ENCODE measurements at places on chromosomes 7 and 10. TPM values are rescaled to one million over a fixed set of nuclear protein-coding genes. Genes with fewer than 3 reads are reported as not detected.

- DNase-seq, result no peak
These were observed 823.0 kb downstream of the REEP3 start for GRCh38 chr10:64344211-64344610.

- DNase-seq, result no peak
These were observed 66.6 kb downstream of the AGMO start for GRCh38 chr7:15495170-15495569.

DNA sequence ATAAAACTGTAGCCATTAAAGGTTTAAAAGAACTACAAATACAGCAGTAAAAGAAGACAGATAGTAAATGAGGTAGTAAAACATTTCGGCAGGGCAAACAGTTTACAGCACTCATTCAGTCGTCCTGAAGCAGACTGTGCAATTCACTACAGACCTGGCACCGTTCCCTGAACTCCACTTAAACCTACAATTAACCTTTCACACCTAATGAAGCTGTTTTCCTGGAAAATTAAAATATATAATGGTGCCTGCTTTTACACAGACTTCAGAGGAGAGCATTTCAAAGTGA is 335.3 kb downstream of the GFRA1 start:
- no peak for DNase-seq

- peak; percentile 52 for DNase-seq
These were observed 517 bp downstream of the ITGB1 start for GRCh38 chr10:32957341-32958084.

DNA sequence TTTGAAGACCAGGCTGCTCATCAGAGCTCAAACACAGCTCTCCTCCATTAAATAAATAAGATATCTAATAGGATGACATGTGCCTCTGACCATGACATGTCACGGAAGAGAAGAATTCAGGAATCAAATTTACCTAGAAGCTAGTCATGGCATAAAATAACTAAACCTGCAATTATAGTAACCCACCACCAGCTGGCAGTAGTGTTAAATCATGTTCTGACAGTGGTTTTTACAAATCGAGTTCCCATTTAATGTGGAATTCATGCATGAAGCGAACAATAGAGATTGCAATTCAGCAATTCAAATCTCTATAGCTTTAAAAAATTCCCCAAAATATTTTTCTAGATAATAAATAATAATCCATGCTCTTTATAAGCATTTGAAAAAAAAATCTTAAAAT is 74.6 kb upstream of the IKZF1 start:
- DNase-seq, result peak; percentile 59

DNA sequence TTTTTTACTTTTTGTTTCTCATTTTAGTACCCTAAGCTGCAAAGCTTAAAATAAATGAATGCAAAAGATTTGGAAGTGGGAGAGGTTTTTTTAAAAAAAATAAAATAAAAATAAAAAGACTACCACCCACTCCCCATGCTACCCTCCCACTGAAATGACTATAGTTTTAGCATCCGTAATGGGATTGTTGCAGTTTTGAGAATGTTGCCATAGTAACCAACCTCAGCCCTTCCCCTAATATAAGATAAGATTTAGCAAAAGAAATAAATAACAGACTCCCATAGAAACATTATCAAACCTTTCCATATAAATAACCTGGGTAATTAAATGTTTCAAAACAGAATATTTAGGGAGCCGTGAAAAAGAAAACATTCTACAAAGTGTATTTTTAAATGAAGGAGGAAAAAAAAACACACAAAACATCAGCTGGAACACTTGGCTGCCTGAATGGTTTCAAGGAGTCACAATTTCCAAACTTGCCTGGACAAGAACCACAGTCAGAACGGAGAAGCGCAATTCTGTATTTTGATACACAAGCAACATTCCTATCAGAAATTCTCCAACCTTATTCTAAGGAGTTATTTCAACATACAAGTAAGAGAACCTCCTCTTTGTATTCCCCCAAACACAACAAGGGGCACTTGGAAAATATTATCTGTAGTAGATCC is 57.4 kb downstream of the DGKI start:
- DNase-seq, result no peak

GRCh38 chr7:129098409-129099084 is 43.6 kb upstream of the TNPO3 start:
- DNase-seq, result peak; percentile 51

DNA sequence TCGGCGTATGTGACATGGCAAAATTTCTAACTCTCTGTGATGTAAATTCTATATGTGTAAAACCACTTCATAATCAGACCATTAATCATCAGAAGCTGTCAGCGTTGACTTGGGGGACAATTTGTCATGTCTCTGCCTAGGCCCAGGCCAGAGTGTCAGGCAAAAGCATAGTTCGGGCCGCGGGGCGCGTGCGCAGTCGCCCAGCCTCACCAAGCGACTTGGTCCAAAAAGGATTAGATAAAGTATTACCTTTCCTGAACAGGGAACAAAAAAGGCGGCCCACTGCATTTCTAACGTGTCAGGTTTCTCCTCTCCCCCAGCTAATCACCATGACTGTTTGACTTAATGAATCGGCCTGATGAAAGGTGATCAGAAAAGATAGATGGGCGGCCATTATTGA is 114.2 kb downstream of the EBF3 start:
- no peak for DNase-seq

- no peak for DNase-seq
These were observed 599.6 kb downstream of the INHBA start for GRCh38 chr7:41103331-41103730.

GRCh38 chr10:67801118-67801517 is 36.9 kb downstream of the DNAJC12 start:
- DNase-seq, result no peak

GRCh38 chr10:121577568-121577967 is 20.7 kb downstream of the FGFR2 start:
- DNase-seq, result no peak

DNA sequence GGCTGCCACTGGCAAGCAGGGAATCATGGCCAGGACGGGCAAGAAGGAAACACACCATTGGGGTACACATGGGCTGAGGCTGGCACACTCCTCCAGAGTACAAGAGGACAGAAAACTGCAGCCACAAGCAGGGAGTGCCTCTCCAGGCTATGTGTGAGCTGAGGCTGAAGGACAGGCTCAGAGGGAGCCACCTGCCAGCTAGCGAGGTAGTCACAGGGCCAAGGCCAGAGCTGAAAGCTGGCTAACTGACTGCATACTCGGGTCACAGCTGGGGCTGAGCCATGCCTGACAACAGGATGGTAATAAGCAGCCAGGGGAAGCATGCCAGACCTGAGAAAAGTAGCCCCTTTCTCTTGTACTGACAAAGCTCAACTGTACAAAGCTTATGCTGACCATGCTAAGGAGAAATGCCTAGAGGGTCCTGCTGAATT is 52.0 kb downstream of the KIF5B start:
- no peak for DNase-seq

GRCh38 chr7:123847868-123848267 is 2.9 kb downstream of the HYAL4 start:
- no peak for DNase-seq

DNA sequence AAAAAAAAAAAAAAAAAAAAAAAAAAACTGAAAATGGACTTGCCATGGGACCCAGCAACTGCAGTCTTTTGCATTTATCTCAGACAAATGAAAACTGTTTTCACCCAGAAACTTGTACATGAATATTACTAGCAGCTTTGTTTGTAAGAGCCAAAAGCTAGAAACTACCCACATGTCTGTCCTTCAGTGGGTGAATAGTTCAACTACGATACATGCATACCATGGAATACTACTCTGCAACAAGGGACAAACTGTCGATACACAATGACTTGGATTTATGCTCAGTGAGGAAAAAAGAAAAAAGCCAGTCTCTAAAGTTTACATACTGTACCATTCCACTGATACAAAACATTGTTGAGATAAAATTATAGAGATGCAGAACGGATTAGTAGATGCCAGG is 195.6 kb downstream of the KIAA1217 start:
- no peak for DNase-seq

DNA sequence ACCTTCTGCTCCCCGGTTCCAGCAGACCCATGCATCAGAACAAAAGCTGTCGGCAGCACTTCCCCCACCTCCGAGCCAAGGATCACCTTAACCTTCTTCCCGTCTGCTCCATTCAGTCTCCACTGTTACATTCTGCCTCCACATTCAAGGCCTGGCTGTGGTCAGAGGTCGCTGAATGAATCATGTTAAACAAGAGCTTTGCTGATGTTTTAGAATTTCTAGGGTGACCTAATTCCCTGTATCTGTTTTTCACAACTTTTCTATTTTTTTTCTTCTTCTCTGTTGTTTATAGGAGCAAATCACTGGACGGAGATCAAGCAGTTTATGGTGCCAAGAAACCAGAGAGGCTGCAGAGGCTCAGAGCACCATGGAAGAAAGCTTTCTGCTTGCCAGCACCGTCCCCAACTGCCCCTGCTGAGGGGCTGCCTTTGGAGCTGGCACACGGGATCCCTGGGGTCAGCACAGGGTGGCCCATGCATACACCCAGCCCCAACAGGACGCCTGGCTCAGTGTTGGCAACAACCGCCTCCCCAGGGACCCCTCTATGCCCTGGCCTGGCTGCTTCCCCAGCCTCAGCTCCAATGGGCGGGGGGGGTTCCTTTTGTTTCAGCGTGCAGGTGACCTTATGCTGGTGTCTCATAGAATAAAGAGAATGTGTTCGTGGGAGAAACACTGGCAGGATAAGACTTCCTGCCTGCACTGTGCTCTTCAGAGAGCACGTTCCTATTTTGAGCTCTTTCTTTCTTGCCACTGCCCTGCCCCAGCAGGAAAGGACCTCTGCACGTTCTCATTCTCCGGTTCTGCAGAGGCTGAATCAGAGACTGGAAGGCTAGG is 182.7 kb upstream of the LYZL2 start:
- no peak for DNase-seq

GRCh38 chr10:133457100-133457841 is 3.5 kb downstream of the SCART1 start:
- DNase-seq, result no peak

DNA sequence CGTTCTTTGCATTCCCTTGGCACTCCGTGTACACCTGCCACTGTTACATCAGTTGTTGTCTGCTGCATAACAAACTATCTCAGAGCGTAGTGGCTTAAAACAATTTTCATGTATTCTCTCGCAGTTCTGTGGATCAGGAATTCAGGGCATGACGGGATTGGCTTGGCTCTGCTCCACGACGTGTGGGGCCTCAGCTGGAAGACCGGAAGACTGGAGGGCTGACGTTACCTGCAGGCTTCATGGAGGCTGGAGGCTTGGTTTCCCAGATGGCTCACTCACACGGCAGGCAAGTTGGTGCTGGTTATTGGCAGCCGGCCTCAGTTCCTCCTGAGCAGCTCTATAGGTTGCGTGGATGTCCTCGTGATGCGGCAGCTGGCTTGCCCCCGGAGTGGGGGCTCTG is 25.5 kb downstream of the NYAP1 start:
- no peak for DNase-seq

- DNase-seq, result no peak
These were observed 212.7 kb upstream of the IGFBP3 start for GRCh38 chr7:46133751-46134150.

- no peak for DNase-seq
These were observed 8.4 kb downstream of the CYCS start for GRCh38 chr7:25116621-25117020.

GRCh38 chr10:90171014-90171722 is 469.8 kb downstream of the KIF20B start:
- no peak for DNase-seq

DNA sequence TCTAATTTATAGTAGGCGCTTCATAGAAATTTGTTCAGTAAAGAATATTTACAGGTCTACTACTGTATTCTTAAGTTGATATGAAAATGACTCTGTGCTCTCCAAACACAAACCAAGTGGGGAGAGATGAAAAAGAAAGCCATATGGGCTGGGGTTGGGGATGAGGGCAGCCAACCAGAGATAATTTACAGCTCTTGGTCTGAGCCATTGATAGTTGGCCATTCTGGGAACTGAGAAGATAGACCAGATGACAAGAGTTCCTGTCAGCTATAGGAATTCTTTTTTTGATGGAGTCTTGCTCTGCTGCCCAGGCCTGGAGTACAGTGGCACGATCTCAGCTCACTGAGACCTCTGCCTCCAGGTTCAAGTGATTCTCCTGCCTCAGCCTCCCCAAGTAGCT is 57.4 kb downstream of the LAMB4 start:
- no peak for DNase-seq

DNA sequence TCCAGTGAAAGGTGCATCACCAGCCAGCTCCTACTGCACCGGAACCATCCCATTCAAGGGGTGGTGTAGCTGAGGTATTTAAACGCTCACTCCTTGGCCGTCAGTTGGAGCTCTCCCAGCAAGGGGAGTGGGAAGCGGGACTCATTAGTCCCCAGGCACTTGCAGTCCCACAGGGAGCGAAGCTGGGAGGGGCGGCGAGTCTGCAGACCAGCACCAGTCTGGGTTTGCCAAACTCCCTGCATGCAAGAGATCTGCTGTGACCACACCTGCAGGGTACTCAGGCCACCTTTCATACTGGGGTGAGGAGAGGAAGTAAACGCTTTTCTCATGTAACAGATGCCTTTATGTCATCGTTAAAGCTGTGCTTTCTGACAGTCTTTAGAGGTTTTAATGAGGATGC is 187.9 kb downstream of the PTPRN2 start:
- DNase-seq, result no peak

- no peak for DNase-seq
These were observed 48.9 kb downstream of the BLNK start for GRCh38 chr10:96222441-96222840.

GRCh38 chr7:38229386-38229785 is 44.0 kb downstream of the TARP start:
- DNase-seq, result no peak

DNA sequence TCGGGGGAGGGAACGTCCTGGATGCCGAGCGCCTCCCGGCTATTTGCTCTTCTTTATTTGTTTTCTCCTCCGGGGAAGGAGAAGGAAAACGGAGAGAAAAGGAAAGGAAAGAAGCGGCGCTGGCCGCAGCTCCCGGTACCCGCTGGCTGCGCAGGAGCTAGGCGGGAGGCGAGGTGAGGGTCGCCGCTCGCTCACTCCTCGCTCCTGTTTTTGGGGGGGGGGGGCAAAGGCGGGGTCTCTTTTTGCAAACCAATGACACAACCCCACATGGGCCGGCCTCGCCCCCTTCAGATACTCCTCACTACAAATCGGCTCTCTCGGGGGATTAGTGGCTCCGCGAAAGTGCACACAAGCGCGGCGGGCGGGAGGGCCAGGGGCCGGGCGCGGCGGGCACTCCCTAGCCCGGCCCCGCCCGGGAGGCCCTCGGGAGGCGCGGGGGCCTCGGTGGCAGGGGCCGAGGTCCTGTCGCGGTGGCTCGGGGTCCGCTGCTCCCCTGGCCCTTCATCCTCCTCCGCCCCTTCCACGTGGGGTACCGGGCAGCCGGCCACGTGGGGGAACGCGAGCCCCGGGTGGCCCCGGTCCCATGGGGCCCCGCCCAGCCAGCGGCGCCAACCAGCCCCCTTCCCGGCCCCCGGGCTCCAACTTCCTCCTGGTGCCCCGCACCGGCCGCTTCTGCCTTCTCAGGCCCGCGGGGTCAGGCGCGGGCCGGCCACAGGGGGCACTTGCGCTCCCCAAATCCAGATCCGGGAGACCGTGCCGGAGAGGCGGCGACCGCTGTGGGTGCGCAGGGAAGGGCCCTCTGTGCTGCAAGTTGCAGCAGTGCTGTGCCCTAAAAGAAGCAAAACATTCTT is 718 bp upstream of the CTBP2 start:
- peak; percentile 79 for DNase-seq

- DNase-seq, result no peak
These were observed 3.1 kb downstream of the SMURF1 start for GRCh38 chr7:99140813-99141212.

The LEP gene
- total RNA-seq, result not detected

The TMUB1 gene
- 258 TPM for total RNA-seq

The PLXNA4 gene
- not detected for total RNA-seq

The CHN2 gene
- total RNA-seq, result 4.3 TPM

The GLI3 gene
- total RNA-seq, result not detected

The SP8 gene
- not detected for total RNA-seq

The MYOF gene
- total RNA-seq, result 16.1 TPM

The GJC3 gene
- not detected for total RNA-seq

The ERVW-1 gene
- total RNA-seq, result not detected

The TRIM74 gene
- not detected for total RNA-seq

The TMEM229A gene
- not detected for total RNA-seq
